ENCODE measurements at places on chromosomes 3 and 15.

DNA sequence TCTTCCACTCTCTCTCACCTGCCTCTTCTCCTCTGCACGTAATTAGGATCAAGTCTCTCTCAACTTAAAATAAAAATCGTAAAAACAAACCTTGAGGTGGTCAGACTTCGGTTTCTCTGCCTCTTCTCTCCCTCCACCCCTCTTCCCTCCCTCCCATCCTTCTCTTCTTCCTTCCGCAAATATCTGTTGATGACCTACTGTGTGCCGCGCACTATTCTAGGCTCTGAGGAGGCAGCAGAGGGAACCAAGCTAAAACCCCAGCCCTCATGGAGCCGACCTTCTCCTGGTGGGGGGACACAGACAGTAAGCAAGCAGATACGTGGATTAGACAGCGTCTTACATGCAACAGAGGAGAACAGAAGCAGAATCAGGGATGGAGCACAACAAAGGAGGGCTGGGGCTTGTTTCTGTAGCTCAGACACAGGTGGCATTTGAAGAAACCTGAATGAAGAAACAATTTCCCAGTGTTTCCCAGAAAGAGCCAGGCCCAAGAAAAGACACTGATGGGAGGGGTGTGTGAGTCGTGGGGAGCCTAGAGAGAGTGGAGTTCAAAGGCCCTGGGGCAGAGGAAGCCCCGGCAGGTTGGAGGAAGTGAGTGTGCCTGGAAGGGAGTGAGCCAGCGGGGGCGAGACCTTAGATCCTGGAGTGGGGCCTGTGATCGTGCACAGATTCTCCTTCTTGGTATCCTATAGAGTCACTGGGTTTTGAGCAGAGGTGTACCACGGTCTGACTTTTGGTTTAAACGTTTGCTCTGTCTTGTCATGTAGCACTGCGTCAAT is 80.5 kb downstream of the TOP2B start:
- no peak for DNase-seq

GRCh38 chr3:170344971-170345370 is 12.5 kb upstream of the SKIL start:
- DNase-seq: no peak

DNA sequence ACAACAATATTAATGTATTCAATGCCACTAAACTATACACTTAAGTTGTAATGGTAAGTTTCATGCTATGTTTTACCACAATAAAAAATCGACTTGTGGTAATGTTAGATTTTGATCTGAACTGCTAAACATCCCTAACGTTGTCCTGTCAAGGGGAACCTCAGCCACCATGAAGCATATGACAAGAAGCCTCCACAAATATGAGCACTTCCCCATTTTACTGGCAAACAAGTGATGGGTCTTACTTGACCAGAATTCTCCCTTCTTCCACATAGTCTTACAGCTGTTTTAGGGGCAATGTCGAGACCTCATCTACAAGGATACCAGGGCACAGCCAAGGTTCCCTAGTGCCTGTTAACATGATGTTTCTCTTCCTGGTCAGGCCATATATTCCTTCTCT is 124.2 kb upstream of the ABI3BP start:
- DNase-seq: no peak

- DNase-seq: no peak
Observed at GRCh38 chr3:147431751-147432150, 22.6 kb downstream of the ZIC1 start.

- no peak for DNase-seq
Observed at GRCh38 chr3:88211096-88211890, 61.5 kb downstream of the C3orf38 start.

GRCh38 chr15:81516461-81516860 is 142.4 kb upstream of the TMC3 start:
- no peak for DNase-seq

Measured in activated gamma-delta T cell treated with Interleukin-2 at 50 U/mL for 16 hours (primary cell).